ENCODE measurements at places on chromosomes 1 and 21.
A peak's percentile ranks its signal among the peaks of the same experiment; 100 is the strongest.

- no peak for DNase-seq
Measured at GRCh38 chr1:77966291-77966690, 12.6 kb downstream of the FUBP1 start.

DNA sequence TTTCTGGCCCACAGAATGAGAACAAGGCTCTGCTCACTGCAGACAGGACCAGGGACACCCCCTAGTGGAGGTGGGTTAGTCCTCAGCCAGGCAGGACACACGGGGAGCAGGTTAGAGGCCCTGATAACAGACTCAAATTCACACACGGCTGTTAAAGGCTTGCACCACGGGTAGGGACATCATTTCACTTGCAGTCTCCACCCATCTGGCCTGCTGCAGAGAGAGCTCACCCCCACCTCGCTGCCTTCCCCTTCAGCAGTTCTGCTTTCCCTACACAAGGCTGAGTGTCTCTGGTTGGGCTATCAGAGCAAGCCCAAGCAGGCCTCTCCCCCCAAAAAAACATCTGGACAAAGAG lies 20.6 kb downstream of the MEF2D start:
- peak; percentile 73 for DNase-seq

GRCh38 chr1:235881930-235882700 lies 15.4 kb upstream of the LYST start:
- DNase-seq = no peak

DNA sequence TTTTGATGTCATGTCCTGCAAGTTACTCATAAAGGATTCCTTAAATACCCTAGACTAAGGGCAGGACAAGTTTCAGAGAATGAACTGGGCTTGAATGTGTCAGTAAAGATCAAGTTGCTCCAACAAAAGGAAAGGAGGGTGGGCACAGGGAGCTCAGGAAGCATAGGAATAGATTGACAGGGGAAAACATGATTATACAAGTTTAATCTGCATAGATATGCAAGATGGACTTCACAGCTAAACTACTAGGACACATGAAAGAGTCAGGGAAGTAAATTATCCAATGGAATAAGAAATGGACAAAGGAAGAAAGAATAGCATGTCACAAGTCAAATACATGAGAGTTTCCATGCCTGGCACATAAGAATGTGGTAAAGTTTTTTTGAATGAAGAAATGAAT lies 203.9 kb upstream of the SAMSN1 start:
- no peak for DNase-seq

GRCh38 chr1:226555092-226555491 lies 6.5 kb downstream of the STUM start:
- no peak for DNase-seq

- DNase-seq = peak; percentile 62
Measured at GRCh38 chr1:59730759-59731478, 83.8 kb upstream of the HOOK1 start.

GRCh38 chr1:118337346-118337745 lies 152.3 kb upstream of the SPAG17 start:
- no peak for DNase-seq

DNA sequence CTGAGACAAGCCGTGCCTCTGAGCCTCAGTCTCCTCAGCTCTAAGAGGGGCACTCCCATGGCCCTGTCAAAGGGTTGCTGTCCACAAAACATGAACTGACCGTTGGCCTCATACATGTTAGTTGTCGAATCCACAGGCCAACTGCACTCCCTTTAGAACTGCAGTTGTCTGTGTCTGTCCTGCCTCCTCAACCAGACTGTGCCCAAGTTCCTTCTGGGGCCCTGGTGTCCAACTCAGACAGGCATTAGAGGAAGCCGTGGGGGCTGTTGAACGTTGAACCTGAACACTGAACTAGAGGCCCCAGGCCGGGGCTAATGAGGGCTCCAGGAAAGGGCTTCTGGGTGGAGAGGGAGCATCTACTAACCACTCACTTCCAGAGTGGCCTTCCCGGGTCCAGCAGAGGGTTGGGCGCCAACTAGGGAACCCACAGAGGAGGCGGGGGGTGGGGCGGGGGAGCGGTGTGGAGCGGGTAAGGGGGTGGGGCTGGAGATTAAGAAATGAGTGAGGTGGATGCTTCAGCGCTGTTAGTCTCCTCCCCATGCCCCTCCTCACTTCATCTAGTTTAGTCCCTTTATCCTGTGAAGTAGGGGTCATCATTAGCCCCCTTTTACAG lies at the start of gene RAB42:
RAB42 (plus strand) TSS at position 558 of the 613 bp plus-strand sequence. CDS start 247 bp downstream, outside the sequence.
- peak; percentile 63 for DNase-seq

GRCh38 chr1:21344750-21345443 lies 54.6 kb upstream of the ECE1 start:
- DNase-seq = peak; percentile 36

DNA sequence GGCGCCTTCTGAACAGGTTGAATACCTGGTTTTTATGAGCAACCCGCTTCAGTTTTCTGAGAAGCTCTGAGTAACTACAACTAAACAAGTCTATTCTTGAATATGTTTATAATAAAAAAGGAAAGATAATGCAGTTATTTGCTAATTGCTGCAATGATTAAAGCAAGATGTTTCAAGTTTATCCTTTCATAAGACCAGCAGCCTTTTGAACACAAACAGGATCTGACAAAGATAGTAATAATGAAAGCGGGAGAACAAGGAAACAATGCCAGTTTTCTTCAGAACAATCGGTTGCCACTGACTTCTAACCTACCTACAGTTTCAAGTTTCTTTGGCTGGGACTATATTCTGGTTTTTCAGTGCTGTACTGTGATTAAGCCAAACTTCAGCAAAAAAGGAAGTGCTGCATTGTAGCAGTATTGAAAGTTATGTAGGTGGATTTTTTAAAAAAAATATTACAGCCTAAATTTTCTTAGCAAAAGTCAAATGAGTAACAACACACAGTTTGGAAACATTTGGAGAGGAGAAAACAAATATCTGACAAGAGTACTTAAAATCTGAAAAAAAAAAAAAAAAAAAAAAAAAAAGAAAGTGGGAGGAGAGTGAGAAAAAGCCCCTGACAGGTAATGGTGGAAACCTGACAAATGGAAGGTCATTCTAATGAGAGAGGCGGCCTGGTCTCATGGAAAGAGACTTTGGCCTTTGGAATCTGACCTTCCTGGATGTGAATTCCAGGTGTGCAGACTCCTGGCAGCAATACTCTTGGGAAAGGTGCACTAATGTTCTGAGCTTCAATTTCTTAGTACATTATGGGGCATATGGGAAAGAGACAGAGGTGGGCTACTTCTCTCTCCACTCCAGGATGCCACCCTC lies 11.4 kb downstream of the KCNJ15 start:
- no peak for DNase-seq

DNA sequence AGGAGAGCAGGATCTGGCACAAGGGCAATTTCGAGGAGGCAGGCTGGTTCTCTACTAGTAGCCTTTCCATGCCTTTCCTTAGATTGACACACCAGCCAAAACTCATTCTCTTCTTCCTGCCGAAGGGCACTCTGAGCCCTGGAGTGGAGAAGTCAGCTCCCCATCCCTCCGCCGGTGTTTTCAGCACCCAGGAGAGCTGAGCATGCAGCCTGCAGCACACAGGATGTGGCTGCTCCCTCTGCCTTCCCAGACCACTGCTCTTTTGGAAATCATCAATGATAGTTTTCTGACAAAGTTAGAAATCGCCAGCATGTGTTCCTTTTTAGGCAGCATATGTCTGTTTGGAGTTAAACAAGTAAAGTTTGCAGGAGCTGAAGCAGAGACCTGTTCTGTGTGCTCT lies 11.7 kb downstream of the RNU5D-1 start:
- DNase-seq = no peak

- DNase-seq = no peak
Measured at GRCh38 chr1:161840363-161840762, 74.2 kb downstream of the ATF6 start.

GRCh38 chr1:71203241-71203640 lies 122.4 kb upstream of the ZRANB2 start:
- no peak for DNase-seq

DNA sequence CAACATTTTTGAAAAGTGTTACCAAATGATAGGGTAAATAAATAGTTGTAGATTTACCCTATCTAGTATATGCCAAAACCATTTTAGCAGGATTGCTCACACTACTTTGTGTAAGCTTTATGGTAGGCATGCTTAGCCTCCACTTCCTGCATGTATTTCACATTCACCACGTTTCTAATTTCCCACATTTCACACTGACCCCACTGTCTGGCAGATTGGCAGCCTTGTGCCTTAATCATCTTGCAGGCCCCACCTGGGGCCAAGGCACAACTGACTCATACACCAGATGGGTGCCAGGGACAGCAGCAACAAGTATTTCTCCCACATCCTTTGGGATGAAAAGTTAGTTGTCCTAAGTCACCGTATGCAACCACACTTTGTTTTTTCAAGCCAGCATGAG lies 21.2 kb upstream of the CENPF start:
- DNase-seq = no peak

GRCh38 chr1:21860971-21861370 lies 48.9 kb downstream of the LDLRAD2 start:
- DNase-seq = peak; percentile 66

DNA sequence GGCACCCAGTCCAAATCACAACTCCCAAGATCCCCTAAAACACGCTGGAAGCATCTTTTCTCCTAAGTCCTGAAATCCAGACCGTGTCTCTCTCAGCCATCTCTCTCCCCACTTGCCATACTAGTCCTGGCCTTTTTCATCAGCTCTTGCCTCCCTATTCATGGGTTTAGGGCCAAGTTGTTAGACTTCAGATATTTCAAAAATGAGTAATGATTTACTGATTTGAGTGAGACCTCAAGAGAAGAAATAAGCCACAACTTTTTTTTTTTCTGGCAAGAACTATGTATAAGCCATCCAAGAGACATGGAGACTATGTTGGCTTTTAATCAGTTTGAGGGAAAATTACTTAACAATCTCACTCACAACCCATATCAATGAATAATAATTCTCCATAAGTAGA lies 62.5 kb downstream of the TBX15 start:
- DNase-seq = no peak

GRCh38 chr1:9120312-9120958 lies 8.5 kb downstream of the GPR157 start:
- DNase-seq = no peak

- DNase-seq = no peak
Measured at GRCh38 chr1:228798035-228798434, 62.8 kb downstream of the RHOU start.

GRCh38 chr1:54606096-54606989 lies 17.0 kb downstream of the FAM151A start:
- no peak for DNase-seq

- peak; percentile 80 for DNase-seq
Measured at GRCh38 chr1:27555700-27556424, 48.1 kb downstream of the AHDC1 start.

DNA sequence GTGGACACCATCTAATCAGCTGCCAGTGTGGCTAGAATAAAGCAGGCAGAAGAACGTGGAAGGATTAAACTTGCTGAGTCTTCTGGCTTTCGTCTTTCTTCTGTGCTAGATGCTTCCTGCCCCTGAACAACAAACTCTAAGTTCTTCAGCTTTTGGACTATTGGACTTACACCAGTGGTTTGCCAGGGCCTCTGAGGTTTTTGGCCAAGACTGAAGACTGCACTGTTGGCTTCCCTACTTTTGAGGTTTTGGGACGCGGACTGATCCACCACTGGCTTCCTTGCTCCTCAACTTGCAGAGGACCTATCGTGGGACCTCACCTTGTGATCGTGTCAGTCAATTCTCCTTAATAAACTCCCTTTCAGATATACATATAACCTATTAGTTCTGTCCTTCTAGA lies 696.1 kb upstream of the NCAM2 start:
- DNase-seq = no peak

DNA sequence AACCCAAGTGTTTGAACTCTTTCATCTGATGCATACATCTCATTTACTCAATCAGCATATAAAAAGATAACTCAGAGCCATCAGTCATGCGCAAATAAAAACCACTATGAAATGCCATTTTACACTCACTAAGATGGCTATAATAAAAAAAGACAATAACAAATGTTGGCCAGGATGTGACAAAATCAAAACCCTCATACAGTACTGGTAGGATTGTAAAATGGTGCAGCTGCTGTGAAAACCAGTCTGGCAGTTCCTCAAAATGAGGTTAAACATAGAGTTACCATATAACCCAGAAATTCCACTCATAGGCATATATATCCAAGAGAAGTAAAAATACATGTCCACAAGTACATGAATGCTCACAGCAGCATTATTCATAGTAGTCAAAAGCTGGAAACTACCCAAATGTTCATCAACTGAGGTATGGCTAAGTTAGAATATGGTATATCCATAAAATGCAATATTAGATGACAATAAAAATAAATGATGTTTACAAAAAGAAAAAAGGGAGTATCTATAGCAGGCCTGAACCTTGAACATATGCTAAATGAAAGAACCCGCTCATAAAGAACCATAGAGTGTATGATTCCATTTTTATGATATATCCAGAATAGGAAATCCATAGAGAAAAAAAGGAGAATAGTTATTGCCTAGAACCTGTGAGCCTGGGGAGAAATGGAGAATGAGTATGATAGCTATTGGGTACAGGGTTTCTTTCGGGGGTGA lies 265.1 kb downstream of the SIPA1L2 start:
- no peak for DNase-seq

GRCh38 chr21:16192902-16193301 lies 463.1 kb downstream of the USP25 start:
- DNase-seq = no peak

DNA sequence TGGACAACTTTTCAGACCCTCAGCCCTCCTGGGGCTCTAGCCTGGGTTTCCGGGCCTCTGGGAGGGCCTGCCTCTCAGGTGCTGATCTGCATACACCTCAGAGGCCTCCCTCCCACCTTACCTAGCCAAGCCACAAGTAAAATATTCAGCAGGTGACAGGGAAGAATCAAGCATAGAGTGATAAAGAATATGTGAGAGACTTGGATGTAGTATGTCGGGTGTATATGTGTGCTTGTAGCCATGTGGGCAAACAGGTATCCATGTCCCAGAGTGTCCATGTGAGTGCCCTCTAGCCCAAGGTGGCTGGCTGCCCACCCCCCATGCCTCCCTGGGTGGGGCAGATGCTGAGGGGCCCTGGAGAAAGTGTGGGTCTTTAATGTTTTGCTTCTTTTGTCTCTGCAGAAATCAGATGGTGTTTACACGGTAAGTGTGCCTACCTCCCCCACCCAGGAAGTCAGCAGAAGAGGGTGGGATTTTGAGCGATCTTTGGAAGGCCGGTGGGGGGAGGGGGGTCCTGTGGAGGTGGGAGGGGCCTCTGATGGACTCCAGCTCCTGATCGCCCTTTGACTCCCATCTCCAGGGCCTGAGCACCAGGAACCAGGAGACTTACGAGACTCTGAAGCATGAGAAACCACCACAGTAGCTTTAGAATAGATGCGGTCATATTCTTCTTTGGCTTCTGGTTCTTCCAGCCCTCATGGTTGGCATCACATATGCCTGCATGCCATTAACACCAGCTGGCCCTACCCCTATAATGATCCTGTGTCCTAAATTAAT lies 3.4 kb downstream of the FCER1G start:
- no peak for DNase-seq

Measured in hematopoietic multipotent progenitor cell treated with erythropoietin and hydrocortisone succinate and interleukin-3 and kit ligand, for 4 days (in vitro differentiated cells).